ENCODE measurements at places on chromosomes 11 and 22.

GRCh38 chr22:24338726-24339451, 68.3 kb downstream of the SPECC1L start:
- DNase-seq, result no peak

- no peak for DNase-seq
Measured at GRCh38 chr11:125955856-125956255, 10.0 kb downstream of the VSIG10L2 start.

GRCh38 chr22:50329236-50329635, 2.4 kb upstream of the DENND6B start:
- DNase-seq, result no peak

- DNase-seq, result no peak
Measured at GRCh38 chr11:112751772-112752171, 209.4 kb upstream of the NCAM1 start.

DNA sequence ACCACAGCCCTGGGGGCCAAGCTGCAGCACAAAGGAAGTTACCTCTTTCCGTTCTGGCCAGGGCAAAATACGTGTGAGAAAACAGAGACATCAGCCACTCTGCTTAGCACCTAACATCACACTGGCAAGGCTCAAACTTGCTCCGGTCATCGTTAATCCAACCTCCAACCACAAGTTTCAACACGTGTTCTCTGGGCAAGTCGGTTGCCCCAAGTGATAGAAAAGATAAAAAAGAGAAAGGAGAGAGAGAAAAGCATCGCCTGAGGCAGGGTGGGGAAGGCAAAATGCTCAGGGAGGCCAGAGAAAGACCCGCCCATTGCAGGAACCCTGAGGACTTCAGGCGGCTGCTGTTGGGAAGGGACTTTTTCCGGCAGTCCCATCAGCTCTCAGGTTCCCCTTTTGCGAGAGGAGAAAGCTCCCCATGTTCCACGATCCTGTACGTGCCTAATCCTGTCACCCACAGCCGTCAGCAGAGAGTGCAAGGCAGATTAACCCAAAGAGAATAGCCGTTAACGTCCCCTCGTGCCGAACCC, 18.5 kb upstream of the B4GALNT4 start:
- peak; percentile 44 for DNase-seq
